ENCODE measurements at places on chromosomes 5 and 9. TPM values are rescaled to one million over a fixed set of nuclear protein-coding genes. Genes with fewer than 3 reads are reported as not detected.

DNA sequence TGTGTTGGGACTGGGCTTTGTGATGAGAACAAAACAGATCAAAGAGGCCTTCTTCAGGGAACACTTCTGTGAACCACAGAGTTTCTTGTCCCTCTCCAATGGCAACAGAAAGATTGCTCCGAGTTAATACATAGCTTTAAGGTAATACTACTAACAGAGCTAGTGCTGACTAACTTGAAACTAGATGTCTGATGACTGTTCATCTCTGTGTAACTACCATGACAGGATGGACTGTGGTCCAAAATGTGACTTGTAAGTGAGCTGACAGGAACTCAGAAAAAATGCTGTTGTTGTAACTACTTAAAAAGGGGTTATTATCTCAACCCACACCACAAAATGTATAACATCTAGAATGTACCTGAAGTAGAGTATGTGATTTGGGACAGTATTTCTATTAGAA is 630.2 kb upstream of the DMAC1 start:
- no peaks in the 10 kb centered on the region for H3K4me1 ChIP-seq
- DNase-seq, result no peak
- H3K4me3 ChIP-seq, result no peak overlapping the region

DNA sequence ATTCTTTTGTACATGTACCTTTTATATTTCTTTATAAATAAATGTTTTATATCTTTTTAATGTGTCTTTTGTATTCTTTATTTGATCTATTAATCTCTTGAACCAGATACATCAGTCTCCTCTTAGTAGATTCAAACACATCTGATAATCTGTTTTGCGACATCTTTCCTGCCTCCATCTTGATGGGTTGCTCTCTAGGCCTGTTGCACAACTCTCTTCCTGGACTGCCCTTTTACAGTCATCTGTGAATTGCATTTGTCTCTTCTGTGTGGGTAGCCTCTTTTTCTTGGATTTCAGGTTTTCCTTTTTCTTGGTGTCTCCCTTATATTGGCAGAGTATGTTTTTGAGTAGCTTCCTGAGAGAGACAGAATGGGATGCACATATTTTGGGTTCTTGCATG is 6.2 kb downstream of the ZFYVE16 start:
- H3K27me3 ChIP-seq, result no peaks in the 10 kb centered on the region

- no peak overlapping the region for H3K4me3 ChIP-seq
- H3K4me1 ChIP-seq, result no peaks in the 10 kb centered on the region
- H3K27ac ChIP-seq, result no peak overlapping the region
These were observed 5.0 kb upstream of the IRX2 start for GRCh38 chr5:2756211-2757152.

DNA sequence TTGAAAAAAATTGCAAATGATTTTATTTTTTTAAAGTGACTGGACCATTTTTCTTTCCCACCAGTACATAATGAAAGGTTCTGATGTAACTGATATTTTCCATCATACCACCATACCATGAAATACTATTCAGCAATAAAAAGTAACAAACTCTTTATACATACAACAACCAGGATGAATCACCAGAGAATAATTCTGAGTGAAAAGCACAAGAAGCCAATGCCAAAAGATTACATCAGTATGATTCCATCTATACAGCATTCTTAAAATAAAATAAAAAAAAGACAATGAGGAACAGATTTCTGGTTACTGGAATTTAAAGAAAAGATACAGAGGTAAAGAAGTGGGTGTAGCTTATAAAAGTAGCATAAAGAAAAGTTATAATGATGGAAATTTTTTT is 423.7 kb upstream of the ST8SIA4 start:
- H3K36me3 ChIP-seq, result no peaks in the 10 kb centered on the region
- no peak for DNase-seq
- H3K27me3 ChIP-seq, result no peaks in the 10 kb centered on the region

- no peaks in the 10 kb centered on the region for H3K36me3 ChIP-seq
- no peaks in the 10 kb centered on the region for H3K27me3 ChIP-seq
- no peak for DNase-seq
- no peak overlapping the region for H3K27ac ChIP-seq
- H3K4me1 ChIP-seq, result peaks cover 52% of the 10 kb centered on the region
These were observed 16.7 kb downstream of the PDLIM4 start for GRCh38 chr5:132274050-132274792.

DNA sequence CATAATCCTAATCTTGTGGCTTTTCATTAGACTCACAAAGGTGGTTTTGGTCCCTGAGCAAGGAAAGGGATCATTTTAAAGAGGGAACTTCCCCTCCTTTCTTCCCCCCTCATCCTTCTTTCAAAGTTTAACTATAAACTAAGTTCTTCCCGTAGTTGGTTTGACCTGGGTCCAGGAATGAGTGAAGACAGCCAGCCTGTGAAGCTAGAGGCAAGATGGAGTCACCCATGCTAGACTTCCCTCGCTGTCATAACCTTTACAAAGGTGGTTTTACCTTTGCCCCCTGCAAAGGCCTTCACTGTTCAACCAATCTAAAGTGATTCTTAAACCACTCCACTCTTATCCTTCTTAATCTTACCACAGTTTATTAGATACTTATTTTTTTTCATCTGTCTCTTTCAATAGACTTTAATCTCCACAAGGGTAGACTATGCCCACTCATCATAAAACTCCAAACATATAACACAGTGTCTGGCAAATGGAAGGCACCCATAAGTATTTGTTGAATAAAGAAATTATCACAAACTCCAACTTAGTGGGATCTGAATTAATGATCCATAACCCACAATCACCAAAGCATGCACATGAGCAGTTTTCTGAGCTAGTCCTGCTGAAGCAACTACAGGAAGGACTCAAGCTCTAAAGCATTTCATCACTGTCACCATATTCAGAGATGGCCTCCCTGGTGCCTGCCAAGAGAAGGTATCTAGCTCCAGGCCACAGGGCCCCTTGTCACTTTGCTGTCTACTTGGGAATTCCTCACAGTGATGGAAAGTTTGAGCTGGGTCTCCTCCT is 369.0 kb downstream of the SPOCK1 start:
- no peak overlapping the region for H3K4me3 ChIP-seq
- no peaks in the 10 kb centered on the region for H3K36me3 ChIP-seq
- no peaks in the 10 kb centered on the region for H3K27me3 ChIP-seq

DNA sequence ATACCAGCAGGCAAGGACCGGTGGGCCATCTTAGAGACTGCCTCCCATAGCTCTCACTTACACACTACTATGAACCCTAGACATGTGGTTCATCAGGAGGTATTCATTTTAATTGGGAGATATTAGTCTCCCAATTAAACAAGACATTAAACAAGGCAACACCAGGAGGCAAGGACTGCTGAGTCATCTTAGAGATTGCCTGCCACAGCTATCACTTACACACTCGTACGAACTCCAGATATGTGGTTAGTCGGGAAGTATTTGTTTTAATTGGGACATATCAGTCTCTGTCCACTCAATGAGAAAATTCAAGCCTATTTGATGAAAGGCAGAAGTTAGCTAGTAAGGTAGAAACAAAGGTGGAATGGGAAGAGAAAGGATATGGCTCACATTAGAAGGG is 343.9 kb downstream of the NFIB start:
- DNase-seq, result no peak
- no peak overlapping the region for H3K4me3 ChIP-seq
- H3K27ac ChIP-seq, result no peak overlapping the region
- H3K36me3 ChIP-seq, result no peaks in the 10 kb centered on the region

DNA sequence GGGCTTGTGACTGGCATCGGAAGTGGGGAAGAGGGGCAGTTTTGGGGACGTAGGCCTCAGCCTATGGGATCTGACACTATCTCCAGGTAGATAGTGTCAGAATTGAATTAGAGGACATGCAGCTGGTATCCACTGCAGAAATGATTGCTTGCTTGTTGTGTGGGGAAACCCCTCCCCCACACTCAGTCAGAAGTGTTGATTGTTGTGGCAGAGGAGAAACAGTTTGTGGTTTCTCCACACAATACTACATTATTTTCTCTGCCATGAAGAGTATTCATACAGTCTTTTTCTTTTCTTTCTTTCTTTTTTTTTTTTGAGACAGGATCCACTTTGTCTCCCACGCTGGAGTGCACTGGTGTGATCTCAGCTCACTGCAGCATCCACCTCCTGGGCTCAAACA is 113.9 kb downstream of the ARRDC3 start:
- H3K27me3 ChIP-seq, result no peaks in the 10 kb centered on the region
- DNase-seq, result no peak
- H3K4me3 ChIP-seq, result no peak overlapping the region
- H3K27ac ChIP-seq, result no peak overlapping the region
- peaks cover 8% of the 10 kb centered on the region for H3K4me1 ChIP-seq

DNA sequence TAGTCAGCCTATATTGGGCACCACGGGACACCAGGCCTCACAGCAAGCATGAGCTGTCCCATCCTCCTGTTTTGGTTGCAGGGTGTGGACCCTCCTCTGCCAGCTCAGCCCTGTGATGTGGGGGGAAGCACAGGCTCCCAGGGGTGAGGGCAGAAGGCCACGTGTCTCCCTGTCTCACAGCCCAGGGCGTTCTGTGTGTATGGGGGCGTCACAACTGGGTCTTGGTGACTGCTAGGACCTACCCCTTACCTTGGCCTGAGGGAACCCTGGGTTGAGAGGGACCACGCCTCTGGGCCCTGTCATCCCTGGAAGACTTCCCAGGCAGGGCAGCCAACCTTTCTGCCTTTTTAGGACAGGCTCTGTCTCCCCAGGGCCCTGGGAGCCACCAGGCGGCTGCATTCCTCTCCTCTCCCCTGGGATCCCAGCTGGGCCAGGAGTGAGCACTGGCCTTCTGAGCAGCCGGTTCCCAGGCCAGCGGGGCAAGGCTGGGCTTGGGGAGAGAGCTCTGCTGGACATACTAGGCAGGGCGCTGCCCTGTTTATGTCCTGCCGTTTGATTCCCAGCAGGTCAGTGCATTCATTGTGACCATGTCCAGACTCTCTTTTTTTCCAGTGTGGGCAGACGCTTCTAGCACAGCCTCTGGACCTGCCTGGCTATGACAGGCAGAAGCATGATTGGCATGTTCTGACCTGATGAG is 97.4 kb downstream of the DAB2IP start:
- H3K4me1 ChIP-seq, result peaks cover 91% of the 10 kb centered on the region
- peak; percentile 26 for DNase-seq
- peaks cover 29% of the 10 kb centered on the region for H3K36me3 ChIP-seq
- H3K4me3 ChIP-seq, result no peak overlapping the region

GRCh38 chr9:81455462-81456219 is 233.7 kb downstream of the TLE1 start:
- no peak overlapping the region for H3K27ac ChIP-seq
- no peak overlapping the region for H3K4me3 ChIP-seq
- no peaks in the 10 kb centered on the region for H3K4me1 ChIP-seq
- H3K36me3 ChIP-seq, result no peaks in the 10 kb centered on the region
- no peak for DNase-seq
- H3K27me3 ChIP-seq, result no peaks in the 10 kb centered on the region

DNA sequence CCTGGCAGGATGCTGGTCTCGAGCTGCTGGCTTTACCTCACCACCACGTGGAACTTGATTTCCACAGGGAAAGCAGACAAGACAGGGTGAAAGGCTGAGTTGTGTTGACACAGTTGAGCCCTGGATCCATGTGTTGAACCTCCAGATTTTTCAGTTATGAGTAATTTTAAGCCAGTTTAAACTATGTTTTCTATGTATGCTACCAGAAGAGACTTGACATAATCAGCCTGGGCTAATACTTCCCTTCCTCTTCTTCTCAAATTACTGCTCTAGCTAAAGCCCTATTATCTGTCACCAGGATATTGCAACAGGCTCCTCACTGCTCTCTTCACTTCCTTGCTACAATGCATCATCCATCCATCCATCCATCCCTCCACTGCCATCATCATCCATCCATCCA is 12.0 kb upstream of the PHYKPL start:
- H3K36me3 ChIP-seq, result no peaks in the 10 kb centered on the region
- H3K4me3 ChIP-seq, result no peak overlapping the region
- no peaks in the 10 kb centered on the region for H3K4me1 ChIP-seq

DNA sequence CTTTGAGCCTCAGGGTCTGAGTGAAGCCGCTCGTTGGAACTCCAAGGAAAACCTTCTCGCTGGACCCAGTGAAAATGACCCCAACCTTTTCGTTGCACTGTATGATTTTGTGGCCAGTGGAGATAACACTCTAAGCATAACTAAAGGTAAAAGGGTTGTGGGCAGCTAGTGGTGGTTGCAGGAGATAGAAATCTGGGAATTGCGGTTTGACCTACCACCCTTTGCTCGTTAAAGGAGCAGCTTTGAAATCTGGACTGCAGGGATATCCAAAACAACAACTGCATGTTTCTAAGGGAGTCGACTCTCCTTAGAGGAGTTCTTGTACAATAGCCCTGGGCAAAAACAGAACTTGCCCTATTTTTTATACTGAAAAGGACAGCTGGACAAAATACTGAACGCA is 19.0 kb downstream of the ABL1 start:
- H3K4me3 ChIP-seq, result no peak overlapping the region
- DNase-seq, result no peak
- H3K36me3 ChIP-seq, result peaks cover 65% of the 10 kb centered on the region
- H3K27me3 ChIP-seq, result no peaks in the 10 kb centered on the region

DNA sequence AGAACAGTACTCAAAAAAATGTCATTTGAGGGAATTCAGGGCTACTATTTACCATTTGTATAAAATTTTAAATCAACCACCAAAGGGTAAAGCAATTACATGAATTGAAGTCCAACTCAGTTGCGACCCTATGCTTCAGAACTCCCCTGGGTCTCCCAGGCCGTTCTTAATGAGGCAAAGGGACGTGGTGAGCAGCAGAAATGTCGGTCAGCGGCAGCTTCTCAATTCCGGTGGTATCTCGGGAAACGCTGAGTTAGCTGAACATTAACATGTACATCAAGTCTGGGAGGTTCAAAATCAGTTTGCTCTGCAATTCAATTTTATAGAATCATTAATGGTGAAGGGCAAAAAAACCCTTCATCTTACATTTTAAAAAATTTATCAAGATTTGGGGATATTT is 173.2 kb downstream of the DIRAS2 start:
- peaks cover 1% of the 10 kb centered on the region for H3K27me3 ChIP-seq
- no peak overlapping the region for H3K27ac ChIP-seq
- no peak overlapping the region for H3K4me3 ChIP-seq
- no peaks in the 10 kb centered on the region for H3K4me1 ChIP-seq
- DNase-seq, result no peak

Gene IDNK
- 6.3 TPM for total RNA-seq

Gene ACOT12
- not detected for total RNA-seq

Gene FYB1
- total RNA-seq, result not detected

Gene SLIT3
- total RNA-seq, result not detected

Gene PCDHGA7
- 0.31 TPM for total RNA-seq

Gene FGF10
- not detected for total RNA-seq

Gene GLDC
- total RNA-seq, result 115 TPM

Data from HepG2 (cell line).